ENCODE measurements at places on chromosomes 16 and 17.

DNA sequence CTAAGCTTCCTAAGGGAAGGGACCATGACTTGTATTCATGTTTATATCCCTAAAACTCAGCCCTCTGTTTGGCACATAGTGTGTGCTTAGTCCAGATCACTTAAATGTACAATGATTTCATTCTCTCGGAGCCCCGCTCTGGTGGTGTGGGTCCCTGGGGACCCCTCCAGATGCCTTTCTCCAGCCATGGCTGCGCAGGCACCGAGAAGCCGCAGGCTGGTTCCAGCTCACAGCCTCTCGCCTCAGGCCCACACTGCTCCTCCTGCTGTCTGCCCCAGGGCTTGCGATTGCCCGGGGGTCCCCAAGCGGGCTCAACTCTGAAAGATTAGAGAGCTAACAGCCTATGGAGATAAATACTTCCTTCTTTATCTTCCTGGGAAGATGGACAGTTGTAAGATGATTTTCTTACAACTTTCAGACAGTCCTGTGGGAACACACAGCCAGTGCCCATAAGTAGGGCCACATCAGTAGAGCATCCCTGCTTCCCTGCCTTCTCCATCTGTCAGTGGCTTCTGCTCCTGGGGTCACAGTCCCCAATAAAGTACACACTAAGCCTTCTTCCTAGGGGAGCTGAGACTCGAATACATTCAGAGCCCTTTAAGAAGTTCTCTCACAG, 66.2 kb downstream of the CENPV start:
- no peak for DNase-seq

DNA sequence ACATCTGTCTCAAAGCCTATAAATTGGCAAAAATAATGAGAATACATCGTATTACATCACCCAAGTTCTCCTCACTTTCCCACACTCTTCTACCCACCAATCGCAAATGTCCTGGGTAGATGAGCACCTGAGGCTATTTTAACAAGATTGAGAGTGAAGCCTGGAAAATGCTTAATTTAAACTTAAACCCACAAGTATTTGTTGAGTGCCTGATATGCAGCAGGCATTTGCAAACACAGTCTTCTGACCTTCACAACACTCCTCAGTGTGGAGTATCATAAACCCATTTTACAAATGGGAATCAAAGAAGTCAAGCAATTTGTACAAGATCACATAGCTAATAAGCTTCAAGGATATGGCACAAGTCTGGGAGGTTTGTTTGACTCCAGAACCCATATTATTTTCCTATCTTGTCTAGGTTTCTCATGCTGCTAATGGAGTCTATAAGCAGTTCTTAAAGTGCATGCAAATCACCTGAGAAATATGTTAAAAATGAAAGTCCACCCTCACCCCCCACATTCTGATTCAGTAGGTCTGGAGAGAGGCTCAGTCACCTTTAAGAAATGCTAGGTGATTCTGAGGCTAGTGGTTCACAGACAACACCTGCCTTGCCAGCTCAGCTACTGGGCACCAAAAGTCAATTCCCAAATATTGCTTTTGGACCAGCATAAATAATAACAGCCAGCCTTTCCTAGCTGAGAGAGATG, 34.9 kb upstream of the CCL2 start:
- DNase-seq, result no peak

DNA sequence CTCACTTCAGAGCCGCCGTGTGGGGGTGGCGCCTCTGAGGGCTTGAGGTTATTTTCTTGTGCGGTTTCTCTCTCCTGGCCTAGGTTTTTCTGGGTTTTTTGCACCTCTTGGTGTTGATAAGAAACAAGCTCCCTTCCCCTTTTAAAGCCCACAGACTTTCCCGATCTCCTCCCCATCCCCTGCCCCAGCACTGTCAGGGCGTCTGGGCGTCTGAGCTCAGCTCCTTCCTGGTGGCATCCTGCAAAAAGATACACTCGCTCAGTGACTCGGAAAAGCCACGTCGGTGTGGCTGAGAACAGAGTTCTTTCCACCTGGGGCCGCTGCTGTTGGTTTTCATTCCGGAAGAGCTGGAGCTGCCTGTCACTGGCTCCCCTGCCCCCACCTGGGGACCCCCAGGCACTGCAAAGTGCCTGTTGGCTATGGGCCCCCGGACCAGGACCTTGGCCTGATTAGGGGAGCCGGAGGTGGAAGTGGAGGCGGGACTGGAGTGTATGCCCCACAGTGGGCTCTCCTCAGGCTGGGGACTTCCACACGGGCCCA, 14.5 kb downstream of the BAIAP2 start:
- no peak for DNase-seq

DNA sequence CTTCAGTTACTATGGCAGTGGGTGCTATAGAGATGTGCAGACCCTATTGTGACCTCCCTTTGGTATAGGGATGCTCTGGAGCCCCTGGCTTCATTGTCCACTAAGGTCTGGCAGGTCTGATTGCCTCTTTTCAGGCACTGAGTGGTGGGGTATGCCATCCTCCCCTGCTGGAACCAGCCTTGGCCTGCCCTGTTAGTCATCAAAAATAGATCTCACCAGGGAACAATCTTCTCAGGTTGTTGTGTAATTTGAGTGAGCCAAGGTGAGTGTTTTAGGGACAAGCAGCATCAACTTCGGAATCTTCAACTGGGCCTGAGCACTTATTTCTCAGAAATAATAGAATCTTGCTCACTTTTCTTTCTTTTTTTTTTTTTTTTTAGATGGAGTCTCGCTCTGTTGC, 19.6 kb downstream of the HMOX2 start:
- no peak for DNase-seq

GRCh38 chr16:83100679-83101078, 473.9 kb downstream of the CDH13 start:
- DNase-seq, result no peak

- no peak for DNase-seq
These were observed 143.8 kb downstream of the IRX3 start for GRCh38 chr16:54142787-54143186.

DNA sequence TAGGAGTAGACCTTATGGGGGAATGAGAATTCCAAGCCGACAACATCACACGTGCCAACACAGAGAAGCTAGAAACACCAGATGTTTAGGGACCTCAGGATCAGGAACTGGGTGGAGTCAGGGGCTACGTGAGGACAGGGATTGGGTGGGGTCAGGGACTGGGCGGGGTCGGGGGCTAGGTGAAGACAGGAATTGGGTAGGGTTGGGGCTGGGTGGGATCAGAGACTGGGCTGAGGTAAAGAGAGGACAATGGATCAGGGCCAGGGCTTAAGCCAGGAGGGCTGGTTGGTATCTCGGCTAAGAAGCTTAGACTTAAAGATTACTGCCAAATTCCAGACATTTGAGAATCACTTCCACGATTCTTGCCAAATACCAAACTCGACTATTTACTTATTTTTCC, 11.6 kb downstream of the TEKT5 start:
- no peak for DNase-seq

DNA sequence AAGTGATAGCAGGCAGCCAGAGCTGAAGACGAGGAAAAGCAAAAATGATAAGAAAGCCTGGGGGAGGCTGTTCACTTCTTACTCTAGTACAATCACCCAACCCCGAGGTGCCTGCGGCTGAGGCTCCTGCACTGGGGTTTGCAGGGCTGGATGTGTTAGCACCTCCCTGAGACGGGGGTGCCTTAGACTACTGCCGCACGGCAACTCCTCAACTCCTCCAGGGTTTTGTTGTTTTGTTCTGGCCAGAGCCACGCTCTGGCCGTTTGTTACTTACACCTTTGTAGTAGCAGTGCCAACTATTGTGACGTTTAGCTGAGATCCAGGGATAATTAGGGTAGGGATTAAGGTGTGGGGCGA, 51.5 kb downstream of the LDHD start:
- DNase-seq, result no peak

- no peak for DNase-seq
These were observed 50.0 kb downstream of the USP10 start for GRCh38 chr16:84749815-84750214.

GRCh38 chr17:6361733-6362132, 73.2 kb downstream of the AIPL1 start:
- DNase-seq, result no peak

DNA sequence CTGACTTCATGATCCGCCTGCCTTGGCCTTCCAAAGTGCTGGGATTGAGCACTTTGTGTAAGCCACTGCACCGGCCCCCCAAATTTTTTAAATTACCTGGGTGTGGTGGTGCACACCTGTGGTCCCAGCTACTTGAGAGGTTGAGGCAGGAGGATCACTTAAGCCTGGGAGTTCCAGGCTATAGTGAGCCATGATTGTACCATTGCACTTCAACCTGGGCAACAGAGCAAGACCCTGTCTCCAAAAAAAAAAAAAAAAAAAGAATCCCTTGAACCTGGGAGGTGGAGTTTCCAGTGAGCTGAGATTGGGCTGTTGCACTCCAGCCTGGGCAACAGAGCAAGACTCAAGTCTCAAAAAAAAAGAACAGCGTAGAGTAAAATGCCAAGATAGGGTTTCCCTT, 15.2 kb downstream of the ZNF276 start:
- no peak for DNase-seq

Data from effector memory CD4-positive, alpha-beta T cell (primary cell).